ENCODE measurements at places on chromosomes 12 and 14.

- no peak for DNase-seq
Measured at GRCh38 chr12:58176296-58176869, 235.0 kb downstream of the ATP23 start.

DNA sequence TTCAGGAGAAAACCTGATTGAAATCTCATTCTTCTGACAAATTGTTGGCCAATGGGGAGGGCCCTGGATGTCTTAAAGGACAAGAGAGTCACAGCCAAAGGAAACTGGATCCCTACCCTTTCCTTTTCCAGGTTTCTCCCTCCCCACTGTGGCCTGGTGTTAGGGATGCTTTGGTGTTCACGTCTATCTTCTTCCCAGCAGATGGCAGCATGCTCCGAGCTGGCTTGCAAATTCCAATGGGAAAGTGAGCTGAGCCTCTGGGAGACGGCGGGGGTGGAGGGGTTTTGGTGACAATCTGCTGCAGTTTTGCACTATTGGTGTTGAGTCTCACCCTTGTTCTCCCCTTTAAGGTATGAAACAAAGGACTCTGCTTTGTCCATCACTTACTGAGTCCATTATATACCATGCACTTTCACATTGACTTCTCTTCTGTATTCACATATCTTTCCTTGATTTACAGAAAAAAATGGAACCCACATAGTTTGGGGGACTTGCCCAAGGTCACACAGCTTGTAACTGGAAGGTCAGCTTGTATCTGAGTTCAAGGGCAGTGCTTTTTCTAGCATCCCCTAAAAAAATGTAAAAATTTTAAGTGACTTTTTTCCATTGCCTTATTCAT, 39.3 kb downstream of the CCDC177 start:
- DNase-seq = no peak

- DNase-seq = no peak
Measured at GRCh38 chr14:91230397-91231035, 14.0 kb downstream of the GPR68 start.

GRCh38 chr14:96762650-96763049, 34.5 kb upstream of the VRK1 start:
- DNase-seq = peak; percentile 66

DNA sequence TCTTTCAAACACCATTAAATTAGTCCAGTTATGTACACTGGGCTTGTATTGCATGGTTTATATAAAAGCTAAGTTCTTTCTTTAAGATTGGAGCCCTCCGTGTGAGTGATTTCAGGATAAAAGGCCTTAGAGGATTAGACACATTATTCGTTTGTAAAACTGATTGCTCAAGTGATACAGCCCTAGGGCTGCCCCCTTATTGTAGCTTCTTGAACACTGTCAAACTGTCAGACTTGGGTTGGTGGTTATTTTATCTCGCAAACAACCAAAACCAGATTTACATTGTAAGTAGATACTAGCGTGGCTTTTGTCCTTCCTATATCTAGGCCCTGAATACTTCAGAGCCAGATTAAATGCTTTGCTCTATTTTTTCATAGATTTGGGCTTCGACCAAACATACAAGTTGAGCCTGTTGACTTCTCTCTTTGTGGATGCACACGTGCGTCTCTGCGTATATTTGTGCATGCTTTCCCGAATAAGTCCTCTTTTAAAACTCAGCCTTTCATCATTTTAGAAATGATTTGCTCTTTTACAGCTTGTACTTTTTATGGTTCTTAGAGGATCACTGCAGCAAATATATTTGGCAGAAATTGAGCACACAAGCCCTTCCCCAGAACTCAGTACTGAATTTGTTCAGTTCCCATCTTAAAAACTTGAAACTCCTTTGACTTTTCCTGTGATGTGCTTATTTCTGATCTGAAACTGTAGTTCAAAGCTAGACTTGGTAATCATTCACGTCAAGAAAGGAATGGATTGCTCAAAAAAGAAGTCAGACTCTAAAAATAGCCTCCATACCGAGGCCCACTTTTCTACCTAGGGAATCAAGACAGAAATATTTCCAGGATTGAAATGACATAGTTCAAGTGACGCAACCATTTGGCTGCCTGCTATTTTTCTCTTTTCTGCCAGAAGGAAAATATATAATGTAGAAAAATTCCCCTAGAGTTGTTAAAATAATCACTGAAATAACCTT, 129.5 kb downstream of the ETV6 start:
- DNase-seq = no peak

- no peak for DNase-seq
Measured at GRCh38 chr14:85529803-85530574, at the start of gene FLRT2. TSS of gene FLRT2 (plus strand) at chr14:85530144. CDS start at chr14:85621515, 91,371 bp downstream.

DNA sequence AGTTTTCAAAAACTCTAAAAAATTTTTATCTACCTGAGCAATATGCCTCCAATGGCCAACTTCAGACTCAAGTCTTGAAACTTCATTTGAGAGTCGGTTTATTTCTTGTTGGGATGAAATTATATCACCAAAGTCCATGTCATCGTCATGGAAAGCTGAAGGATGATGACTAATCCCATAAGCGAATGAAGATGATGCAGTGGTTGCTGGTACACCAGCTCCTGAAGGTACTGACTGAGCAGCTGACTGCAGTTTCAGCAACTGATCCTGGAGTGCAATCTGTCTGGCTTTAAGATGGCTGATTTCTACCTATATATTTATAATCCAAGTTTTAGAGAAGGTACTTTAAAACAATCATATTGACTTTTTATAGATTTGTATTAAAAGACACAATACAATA, 18.3 kb downstream of the TRIP11 start:
- DNase-seq = no peak

Measured in CD4-positive, alpha-beta T cell treated with Interleukin-4 for 4 hours (primary cell).